ENCODE measurements at places on chromosomes 13 and 19.

DNA sequence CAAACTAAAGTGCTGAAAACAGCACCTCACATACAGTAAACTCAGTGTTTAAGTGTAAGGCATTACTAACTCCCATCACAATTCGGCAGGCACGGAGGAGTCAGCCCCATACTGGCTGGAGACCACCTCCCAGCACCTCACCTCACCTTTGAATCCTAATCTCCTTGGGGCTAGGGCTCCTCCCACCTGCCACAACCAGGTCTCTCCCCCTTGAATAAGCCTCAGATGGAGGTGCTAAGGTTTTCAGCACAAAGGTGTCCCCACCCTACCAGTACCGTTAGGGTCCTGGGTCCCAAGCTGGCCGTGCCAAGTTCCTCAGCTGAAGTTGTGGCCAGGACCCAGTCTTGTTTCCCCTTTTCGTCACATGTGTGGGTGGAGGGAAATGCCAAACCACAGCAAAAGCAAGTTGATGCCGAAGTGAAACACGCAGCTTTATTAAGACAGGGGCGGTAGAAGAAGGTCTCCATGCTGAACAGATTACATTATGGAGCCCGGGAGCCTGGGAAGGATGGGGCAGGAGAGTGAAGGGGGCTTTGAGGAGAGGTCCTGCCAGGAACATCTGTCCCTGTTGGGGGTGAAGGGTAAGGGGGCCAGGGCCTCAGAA, at the start of gene IGFLR1:
IGFLR1 (minus strand) TSS at position 332 of the 604 bp plus-strand sequence. CDS start 1,272 bp downstream, outside the sequence.
- DNase-seq, result no peak

- peak; percentile 56 for DNase-seq
Measured at GRCh38 chr19:18029617-18030338, 21.8 kb downstream of the ARRDC2 start.

- DNase-seq, result no peak
Measured at GRCh38 chr13:29434217-29434945, 161.1 kb downstream of the SLC7A1 start.

DNA sequence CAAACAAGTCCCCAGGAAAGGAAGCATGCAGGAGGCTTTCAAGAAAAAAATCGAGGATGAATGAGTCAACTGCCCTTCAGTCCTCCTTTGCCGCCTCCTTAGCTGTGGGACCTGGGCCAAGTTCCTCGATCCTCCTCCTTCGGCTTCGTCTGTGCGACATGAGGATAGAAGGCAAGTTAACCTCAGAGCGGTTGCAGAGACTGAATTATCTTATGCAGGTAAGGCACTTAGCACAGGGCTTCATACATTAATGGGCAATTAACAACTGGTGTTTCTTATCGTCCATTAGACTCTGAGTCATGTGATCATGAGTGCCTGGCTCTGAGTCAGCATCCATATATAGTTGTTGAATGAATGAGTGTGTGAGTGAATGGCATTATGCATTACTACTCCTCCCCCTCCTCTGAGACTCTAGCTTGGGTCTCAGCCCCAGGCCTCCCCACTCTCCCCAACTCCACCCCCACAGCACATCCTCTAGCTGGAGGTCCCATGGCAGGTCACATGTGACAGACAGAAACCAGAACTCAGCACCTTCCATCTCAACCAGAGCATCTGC, 1.6 kb upstream of the TTC9B start:
- DNase-seq, result peak; percentile 67

DNA sequence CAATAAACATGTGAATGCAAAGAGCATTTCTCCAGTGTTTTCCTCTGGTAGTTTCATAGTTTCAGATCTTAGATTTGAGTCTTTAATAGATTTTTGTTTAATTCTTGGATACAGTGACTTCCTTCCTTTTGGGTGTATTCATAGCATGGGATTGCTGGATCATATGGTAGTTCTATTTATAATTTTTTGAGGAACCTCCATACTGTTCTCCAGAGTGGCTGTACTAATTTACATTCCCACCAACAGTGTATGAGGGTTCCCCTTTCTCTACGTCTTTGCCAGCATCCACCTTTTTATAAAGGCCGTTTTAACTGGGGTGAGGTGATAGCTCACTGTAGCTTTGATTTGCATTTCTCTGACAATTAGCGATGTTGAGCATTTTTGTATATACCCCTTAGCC, 9.3 kb upstream of the CALM3 start:
- DNase-seq, result no peak

- DNase-seq, result no peak
Measured at GRCh38 chr19:54473892-54474372, 836 bp upstream of the CDC42EP5 start.

GRCh38 chr13:94598281-94598680, 2.3 kb upstream of the TGDS start:
- DNase-seq, result peak; percentile 21

GRCh38 chr19:18537431-18537830, 5.9 kb downstream of the FKBP8 start:
- no peak for DNase-seq

DNA sequence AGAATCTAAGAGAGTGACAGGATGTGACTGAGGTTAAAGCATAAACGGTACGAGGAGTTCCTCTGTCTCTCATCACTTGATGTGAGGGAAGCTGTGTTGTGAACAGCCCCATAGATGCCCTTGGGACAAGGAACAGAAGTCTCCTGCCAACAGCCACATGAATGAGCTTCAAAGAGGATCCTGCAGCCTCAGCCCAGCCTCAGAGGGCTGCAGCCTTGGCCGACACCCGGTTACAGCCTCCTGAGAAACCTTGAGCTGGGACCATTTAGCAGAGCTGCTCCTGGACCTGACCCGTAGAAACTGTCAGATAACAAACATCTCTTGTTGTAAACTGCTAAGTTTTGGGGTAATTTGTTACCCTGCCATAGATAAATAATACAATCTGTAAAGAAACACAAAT, 54.2 kb downstream of the CCNE1 start:
- DNase-seq, result no peak

GRCh38 chr13:88285329-88285728, 614.2 kb downstream of the SLITRK5 start:
- DNase-seq, result no peak

GRCh38 chr13:65990684-65991083, 1239.5 kb downstream of the PCDH9 start:
- DNase-seq, result no peak

- DNase-seq, result no peak
Measured at GRCh38 chr19:1774989-1775772, 21.9 kb downstream of the ONECUT3 start.

- peak; percentile 25 for DNase-seq
Measured at GRCh38 chr13:35146686-35147085, 204.6 kb downstream of the NBEA start.

DNA sequence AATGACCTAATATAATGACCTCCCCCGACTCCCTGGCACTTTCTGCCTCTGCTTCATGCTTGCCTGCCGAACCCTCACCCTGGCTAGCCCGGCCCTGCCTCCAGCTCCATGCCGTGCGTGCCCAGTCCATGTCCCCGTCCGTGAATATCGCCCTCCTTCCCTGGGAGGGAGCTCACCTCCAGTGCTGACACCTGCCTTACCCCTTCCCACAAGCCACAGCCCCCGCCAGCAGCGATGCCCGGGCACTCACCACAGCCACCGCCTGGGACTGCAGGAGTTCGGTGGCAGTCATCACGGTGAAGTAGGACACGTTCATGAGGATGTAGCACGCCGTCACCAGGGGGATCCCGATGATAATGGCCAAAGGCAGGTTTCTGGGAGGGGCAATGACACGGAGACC, 10.0 kb downstream of the SLC7A9 start:
- no peak for DNase-seq

DNA sequence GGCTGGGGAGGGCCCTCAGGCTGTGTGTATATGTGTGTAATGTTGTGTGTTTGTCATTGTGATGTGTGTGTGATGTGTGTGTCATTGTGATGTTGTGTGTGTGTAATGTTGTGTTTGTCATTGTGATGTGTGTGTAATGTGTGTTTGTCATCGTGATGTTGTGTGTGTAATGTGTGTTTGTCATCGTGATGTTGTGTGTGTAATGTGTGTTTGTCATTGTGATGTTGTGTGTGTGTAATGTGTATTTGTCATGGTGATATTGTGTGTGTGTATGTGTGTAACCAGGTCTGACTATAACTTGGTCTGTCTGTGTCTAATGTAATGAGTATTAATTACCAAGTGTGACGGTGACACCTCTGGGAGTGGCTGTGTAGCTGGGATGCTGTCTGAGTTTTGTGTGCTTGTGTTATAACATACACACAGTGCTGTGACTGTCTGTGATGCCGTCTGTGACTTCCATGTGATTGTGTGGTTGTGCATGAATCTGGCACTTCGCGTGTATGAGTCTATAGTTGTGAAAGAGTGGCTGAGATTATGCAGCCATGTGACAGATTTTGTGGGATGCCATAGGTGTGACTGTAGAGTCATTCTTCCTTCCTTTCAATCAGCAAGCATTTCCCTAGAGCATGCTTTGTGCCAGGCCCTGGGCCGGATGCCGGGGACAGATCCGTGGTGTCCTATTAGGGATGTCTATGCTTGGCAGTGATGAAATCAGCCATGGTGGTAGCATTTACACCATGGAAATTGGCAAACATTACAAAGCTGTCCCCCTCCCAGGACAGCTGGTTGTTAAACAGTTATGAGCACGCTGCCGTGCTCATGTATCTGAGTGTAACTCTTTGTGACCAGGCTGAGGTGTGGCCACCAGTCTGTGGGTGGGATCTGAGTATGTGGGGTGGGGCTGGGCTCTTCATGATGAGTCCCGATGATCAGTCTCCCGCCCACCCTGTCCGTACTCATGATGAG, 6.4 kb downstream of the TNFSF14 start:
- DNase-seq, result peak; percentile 21

DNA sequence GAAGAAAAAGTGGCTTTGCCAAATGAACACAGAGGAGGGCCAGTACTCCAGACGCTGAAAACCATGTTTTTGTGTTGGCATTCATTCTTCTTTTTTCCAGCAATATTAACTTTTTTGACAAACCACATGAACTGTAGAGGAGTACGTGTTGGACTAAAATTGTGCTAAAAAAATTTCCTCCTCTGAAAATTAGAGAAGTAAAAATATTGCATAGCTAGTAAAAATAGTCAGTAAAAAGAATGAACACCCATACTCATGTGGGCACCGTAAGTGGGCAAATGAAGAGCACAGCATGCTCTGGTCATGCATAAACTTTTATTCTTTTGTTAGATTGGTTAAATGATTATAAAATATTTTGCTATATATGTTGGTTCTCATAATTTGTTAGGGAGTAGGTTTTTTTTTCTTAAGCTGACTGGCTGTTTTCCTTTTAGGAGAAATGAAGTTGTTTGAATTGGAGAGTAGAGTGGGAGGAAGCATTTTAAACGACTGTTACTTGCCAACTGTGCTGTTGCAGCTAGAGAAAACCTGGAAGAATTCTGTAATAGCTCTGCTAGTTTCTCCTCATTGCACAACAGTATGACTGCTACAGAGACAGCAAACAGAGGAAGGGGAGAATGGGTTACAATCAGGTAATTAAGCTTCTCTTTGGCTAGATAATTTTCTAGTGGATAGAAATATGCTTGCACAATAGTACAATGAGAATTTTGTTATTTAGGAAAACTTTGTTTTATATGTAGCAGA, 222.4 kb downstream of the KCTD12 start:
- no peak for DNase-seq

DNA sequence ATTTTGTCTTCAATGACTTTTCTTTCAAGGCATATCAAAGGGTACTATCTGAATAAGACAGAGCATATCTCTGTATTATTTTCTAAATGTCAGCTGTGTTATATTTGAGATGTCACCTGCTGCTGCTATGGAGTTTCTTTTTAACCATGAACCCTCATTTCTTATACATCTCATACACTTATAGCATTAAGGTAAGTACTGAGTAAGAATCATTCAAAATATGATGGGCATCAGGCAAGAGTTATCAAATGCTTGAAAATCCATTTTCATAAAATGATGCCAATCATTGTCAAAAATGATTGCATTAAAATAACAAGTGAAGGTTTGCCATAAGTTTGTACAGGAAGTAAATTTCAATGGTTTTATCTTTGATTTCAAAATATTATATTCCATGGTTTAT, 2005.0 kb upstream of the PCDH20 start:
- no peak for DNase-seq
